ENCODE measurements at places on chromosomes 12 and 14.

- DNase-seq, result no peak
Measured at GRCh38 chr12:41497409-41497808, 309.3 kb downstream of the PDZRN4 start.

DNA sequence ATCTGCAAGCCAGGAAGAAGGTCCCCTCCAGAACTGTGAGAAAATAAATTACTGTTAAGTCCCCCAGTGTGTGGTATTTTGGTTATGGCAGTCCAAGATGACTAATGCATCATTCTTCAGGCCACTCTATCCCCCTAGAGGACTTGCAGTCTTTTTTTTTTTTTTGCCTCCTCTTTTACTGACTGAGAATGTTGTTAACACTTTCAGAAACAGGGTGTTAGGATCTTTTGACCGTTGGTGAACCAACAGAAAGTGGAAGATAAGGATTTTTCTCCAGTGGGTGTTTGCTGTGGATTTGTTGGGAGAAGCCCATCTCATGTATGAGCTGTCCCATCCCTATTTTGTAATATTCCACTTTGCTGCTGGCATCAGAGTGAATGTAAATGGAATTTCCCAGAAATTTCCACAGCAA is 37.8 kb downstream of the MARK3 start:
- DNase-seq, result no peak

- no peak for DNase-seq
Measured at GRCh38 chr12:22635812-22636211, 10.8 kb downstream of the ETNK1 start.

DNA sequence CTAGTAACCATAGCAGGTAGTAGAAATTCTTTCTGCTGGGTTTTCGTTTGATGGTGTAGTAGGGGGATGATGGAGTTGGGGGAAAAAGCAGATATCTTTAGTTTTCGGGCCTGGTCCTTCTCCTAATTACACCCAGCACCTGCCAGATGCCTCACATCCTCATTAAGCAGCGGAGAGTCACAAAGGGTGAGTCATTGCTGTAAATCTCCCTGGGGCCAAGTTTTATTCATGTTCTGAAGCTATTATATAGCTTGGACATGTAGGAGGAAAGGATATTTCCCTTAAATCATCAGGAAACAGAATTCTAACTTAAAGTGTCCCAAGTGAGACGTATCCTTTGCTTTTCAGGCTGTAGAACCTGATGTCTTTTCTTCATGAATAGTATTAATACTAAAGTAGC is 4.9 kb upstream of the NECAP1 start:
- peak; percentile 57 for DNase-seq

- no peak for DNase-seq
Measured at GRCh38 chr12:124267205-124267778, 27.6 kb upstream of the RFLNA start.

DNA sequence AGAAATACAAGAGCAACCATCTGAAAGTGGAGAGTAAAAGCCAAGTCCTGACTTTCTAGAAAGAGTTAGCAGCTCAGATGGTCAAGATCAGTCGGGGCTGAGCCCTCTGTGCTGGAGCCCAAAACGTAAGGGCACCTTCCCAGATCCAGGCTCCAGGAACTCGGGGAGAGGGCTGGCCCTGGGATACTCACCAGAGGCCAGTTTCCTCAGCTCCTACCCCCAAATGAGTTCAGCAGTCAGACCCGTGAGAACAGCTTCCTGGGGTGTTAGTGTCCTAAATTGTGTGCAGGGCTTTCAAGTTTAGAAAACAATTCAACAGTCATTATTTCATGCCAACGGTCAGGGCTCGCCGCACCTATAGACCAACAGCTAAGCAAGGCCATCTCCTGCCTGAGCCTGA is 147.6 kb upstream of the FKBP4 start:
- no peak for DNase-seq

- DNase-seq, result peak; percentile 85
Measured at GRCh38 chr14:54447231-54447692, 6.1 kb upstream of the CNIH1 start.

DNA sequence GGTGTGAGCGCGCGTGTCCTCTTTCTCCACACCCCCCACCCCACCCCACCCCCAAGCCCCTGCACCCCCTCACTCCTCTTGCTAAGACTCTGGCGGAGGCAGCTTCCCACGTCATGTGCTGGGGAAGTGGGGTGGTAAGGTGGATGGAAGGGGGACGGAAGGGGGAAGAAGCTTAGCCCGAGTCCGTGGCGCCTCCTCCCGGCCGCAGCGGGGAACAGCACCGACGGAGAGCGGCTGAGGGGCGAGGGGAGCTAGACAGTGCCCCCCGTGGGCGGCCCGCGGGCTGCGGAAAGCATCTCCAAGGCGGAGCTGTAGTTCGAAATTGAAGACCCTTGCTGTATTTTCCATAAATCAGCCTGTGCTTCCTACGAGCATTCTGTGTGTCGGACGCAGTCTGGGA is 588 bp upstream of the GRIN2B start:
- DNase-seq, result peak; percentile 7

- DNase-seq, result no peak
Measured at GRCh38 chr14:90440021-90440451, 43.2 kb downstream of the CALM1 start.

GRCh38 chr14:38226366-38226765 is 18.7 kb downstream of the SSTR1 start:
- DNase-seq, result no peak

- no peak for DNase-seq
Measured at GRCh38 chr14:102905116-102906108, 17.1 kb upstream of the AMN start.

- no peak for DNase-seq
Measured at GRCh38 chr14:73833034-73833433, 18.6 kb upstream of the PTGR2 start.

DNA sequence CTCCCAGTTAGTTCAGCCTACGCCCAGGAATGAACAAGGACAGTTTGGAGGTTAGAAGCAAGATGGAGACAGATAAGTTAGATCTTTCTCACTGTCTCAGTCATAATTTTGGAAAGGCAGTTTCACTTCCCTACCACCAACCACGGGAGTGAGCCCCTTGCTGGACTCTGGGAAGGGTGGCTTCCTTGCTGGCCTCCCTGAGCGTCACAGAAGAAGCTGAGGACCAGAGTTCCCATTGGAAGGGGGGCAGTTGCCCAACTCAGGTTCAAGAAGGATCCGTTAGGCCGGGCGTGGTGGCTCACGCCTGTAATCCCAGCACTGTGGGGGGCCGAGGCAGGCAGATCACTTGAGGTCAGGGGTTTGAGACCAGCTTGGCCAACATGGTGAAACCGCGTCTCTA is 106.2 kb upstream of the MAX start:
- peak; percentile 82 for DNase-seq

DNA sequence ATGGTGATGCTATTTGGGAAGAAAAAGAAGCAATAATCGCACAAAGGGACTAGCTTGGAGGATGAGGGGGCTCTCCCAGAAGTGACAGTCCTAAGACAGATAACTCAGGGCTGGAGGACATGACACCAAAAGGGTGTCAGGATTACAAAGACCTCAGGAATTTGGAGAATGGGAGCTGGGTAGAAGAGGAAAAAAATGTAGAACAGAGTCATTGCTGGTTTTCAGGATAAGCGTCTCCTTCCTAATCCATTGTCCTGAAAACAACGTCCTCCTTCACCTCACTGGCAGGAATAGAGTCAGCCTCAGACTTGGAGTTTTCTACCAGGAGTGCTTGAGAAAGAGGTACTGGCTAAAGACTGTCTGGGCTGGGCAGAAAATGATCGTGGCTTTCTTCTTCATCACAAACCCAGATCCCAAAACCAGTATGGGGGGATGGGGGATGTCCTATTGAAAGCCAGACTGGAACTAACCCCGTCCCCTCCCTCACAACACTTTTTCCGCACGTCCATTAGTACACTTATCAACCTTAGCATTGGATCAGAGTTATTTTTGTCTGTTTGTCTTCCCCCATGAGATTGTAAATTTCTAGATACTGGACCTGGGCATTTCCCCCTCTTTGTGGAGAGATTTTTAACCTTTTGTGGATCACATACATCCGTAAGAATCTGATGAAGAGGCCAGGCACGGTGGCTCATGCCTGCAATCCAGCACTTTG is 14.3 kb downstream of the B4GALNT3 start:
- no peak for DNase-seq

- peak; percentile 92 for DNase-seq
Measured at GRCh38 chr12:69026336-69026735, 93.4 kb upstream of the CPM start.

- DNase-seq, result peak; percentile 31
Measured at GRCh38 chr14:22071006-22071405, 397.4 kb upstream of the OR4E1 start.
